ENCODE measurements at places on chromosomes 7 and 10.
A peak's percentile ranks its signal among the peaks of the same experiment; 100 is the strongest.

DNA sequence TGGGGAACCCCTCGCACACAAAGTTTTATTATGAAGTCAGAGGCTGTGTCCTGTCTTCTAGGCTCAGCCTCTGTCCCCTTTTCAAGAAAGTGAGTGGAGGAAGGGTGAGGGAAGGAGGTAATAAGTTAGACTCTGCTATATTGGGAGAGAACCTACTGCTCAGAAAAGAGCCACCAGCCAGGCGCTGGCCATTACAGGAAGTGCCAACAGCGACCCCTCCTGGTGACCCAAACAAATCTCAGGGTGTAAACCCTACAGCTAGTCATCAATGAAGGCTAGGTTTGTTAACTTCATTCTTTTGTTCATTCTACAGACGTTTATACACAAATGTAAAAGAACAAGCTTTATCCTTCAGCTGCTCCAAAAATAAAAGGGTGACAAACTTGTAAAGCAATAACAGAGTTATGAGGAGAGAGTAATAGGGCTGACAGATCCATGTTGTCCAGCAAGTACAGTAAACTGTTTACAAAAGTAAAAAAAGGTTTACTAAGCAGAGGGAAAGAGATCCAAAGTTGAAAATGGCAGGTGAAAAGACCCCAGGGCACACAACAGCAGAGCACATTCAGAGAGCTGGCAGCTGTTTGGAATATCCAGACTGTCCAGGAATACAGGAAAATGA is 82.7 kb downstream of the FAM204A start:
- DNase-seq = no peak

- peak; percentile 98 for DNase-seq
Measured at GRCh38 chr7:122143751-122144711, at the start of gene AASS. Gene AASS, minus strand, starts transcription at chr7:122144249. Its CDS starts 10,523 bp downstream, at chr7:122133726.

GRCh38 chr7:79837915-79838314 is 296.7 kb upstream of the GNAI1 start:
- DNase-seq = no peak

DNA sequence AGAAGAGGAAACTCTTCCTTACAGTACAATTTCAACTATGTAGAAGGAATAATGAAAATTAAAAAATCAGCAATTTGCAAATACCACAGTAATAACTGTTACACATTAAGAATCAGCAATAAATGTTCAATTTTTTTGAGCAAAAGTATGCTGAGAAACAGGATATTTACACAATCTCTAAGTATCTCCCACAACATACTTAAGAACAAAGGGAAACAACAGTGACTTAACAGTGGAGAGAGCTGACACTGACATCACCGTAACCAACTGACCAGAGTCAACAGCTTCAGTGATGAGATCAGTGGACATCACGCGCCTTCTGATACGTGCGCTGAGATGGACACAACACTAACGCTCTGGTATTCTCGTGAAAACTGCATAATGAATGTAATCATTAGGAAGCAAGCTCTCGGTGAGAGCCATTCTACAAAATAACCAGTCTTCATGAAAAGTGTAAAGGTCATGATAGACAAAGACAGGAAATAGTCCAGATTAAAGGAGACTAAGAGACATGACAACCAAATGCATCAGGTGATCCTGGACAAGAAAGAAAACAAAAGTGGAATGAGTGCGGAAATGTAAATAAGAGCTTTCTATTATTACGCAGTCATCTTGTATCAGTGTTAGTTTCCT is 82.6 kb downstream of the PIP4K2A start:
- DNase-seq = no peak

DNA sequence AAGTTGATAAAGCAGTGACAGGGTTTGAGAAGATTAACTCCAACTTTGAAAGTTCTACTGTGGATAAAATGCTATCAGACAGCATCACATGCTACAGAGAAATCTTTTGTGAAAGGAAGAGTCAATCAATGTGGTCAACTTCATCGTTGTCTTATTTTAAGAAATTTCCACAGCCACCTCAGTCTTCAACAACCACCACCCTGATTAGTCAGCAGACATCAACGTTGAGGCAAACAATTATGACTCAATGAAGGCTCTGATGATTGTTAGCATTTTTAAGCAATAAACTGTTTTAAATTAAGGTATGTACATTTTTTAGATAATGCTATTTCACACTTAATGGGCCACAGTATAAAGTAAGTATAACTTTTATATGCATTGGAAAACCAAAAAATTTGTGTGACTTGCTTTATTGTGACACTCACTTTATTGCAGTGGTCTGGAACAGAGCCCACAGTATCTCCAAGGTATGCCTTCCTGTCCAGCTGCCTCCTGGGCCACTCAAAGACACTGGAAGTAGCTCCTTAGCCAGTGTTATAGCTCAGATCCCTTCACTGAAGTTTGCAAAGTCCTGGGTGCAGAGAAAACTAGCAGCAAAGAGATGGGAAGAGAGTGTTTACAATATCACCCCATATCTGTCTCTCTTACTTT is 293.1 kb downstream of the ARHGAP12 start:
- DNase-seq = no peak

- DNase-seq = no peak
Measured at GRCh38 chr10:113992471-113993011, 51.1 kb upstream of the ADRB1 start.

GRCh38 chr7:102305414-102306268 is 19.0 kb downstream of the SH2B2 start:
- no peak for DNase-seq

- DNase-seq = no peak
Measured at GRCh38 chr10:124529661-124530214, 68.1 kb downstream of the LHPP start.

- no peak for DNase-seq
Measured at GRCh38 chr10:580778-581177, 108.7 kb downstream of the DIP2C start.

DNA sequence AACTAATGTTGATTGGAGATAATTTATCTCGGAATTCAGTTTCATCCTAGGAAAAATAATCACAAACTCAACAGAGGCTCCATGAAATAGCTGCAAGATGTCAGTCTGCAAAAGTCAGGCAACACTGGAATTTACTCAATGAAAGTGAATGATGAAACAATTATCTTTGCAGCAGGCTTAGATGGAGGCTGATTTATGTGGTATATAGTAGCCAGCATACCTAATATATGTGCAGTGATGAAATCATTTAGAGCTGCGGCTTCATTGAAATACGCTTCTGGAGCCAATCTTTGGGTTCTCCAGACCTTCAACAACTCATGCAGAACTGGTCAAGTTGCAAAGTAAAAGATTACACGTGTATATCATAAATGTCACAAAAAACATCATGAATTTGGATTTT is 113.3 kb downstream of the ITGA8 start:
- DNase-seq = no peak

DNA sequence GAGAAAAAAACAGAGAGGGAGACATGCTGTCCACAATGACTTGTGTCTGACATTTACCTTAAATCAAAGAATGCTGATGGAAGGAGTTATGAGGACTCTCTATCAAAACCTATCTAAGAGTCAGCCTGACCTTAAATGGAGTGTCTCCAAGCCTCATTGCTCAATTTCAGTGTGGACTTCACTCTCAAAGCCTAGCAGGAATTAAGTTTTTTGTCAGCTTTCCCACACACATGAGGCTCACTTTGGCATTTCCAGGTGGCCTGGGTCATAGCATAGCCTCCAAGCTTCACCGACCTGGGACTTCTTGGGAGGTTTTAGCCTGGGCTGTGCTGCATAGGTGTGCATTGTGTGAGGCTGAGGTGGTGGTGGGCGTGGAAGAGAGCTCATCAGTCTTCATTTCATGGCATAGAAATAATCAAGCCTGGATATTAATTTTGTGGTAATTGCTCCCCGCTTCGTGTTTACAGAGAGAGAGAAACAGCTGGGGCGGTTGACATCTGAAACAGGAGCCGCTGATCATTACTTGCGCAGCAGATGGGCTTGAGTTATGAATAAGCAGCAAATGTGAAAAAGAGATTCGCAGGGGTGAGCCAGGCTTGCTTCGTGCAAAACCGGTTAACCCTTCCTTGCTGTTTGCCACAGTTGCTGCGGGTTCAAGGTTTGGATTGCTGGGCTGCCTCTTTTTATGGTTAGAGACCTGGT is 647.8 kb downstream of the INHBA start:
- no peak for DNase-seq

DNA sequence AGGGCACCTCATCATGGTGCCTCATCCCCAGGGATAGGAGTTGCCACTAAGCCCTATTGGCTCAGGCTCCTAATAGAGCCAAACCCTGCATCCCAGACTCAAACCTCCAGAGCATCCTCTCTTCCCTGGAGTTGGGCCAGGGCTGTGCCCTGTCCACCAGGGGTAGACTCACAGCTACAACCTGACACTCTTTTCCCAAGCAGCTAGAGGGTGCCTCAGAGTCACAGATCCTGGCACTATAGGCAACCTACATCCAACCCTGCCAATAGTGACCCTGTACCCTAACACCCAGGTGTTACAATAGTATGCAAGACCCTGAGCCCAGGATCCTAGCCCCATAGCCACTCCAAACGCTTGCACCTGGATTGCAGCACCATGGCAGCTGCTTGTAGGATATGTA is 64.0 kb upstream of the PLA2G12B start:
- no peak for DNase-seq

DNA sequence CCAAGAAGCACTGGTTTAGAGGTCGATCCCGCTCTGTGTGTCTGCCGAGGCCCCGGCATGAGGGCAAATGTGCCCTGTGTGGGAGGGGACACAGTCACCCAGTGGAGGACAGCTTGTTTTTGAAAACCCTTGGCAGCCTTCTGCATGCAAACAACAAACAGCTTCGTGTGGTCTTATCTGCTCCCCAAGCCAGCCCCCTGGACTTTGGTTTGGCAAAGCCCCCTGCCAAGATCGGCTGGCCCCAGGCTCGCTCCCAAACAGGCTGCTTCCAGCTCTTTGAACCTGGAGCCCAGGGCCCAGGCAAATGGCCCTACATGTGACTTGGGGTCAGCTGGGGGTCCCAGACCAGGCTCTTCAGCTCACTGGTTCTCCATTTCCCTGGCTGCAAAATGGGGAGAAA is 2.9 kb downstream of the ELN start:
- DNase-seq = no peak

- no peak for DNase-seq
Measured at GRCh38 chr10:105150259-105150880, 509.3 kb downstream of the SORCS3 start.

DNA sequence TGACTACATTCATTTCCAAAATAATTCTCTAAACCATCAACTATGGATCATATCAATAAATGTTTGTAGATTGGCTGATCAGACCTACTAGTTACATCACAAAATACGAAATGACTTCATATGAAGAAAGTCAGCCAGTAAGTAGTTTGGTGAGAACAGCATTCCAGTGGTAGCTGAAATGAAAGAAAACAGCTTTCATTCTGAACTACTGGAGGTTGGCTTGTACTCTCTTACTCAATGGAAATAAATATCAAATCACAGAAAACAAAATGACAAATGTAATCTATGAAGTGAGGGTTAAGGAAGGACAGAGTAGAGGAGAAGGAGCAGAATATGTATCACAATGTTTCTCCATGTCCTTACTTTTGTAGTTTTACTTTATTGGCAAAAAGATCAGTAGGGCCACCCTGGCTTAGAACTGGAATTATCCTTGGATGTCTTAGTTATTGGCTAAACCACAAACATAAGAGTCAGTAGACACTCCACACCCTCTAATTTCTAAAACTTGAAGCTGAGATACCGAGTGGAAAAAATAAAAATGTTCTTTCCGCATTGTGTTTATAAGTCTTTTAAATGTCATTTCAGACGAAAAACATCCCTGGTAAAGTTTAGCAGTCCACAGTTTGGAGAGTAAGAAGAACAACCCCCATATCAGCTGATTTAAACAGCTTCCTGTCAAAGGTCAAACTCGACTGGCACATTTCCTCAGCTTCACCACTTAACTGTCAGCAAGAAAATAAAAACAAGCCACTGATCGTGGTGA is 74.0 kb upstream of the DGKI start:
- DNase-seq = no peak

DNA sequence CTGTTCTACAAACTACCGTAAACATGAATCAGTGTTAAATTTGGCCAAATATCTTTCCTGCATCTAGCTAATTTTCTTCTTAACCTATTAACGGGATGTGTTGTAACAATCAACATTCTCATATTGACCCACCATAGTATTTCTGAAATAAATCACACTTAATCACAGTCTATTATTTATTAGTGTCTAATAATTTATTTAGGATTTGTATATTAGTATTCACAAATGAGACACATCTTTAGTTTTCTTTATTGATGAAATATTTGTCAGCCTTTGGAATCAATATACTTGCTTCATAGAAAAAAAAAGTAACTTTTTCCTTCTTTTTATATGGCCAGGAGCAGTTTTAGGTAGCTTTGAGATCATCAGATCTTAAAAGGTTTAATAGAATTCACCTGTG is 4.6 kb downstream of the GIMAP7 start:
- no peak for DNase-seq

DNA sequence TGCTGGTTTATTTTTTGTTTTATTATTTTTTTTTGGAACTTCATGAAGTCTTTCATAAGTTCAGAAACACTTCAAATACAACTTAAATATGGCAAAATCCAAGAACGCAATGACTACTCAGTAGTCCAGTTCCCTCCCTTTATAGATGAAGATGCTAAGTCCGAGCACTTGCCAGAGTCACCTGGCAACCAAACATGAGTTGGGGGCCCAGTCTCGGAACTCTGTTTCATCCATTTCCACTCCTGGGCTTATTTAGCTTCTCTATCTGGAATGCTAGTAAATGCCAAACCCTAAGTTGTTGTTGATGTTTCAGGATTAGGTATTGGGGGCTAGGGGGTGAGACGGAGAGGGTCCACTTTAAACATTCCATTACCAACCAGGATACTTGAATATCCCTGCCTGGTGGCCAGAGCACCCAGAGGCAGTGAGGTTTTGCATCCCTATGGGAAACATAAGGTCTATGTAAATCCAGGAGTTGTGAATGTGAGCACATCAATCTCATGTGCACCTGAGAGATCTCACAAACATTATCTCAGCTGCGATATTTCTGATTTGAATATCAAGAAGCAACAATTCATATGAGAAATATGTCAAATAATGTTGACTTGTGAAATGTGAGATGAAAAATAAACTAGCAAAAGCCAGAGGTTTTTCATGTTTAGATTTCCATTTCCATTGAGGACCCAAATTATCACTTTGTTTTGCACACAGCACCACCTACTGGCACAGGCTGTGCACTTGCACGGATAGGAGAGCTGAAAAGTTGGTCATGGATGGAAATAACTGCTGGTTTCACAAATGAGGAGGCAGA is 129.3 kb downstream of the PKD1L1 start:
- peak; percentile 73 for DNase-seq

Measured in mesenteric fat pad (tissue), 1 donor.